Mucosa of gallbladder (tissue), 1 donor: ENCODE measurements at places on chromosomes 16 and 17. TPM values are rescaled to one million over a fixed set of nuclear protein-coding genes. Genes with fewer than 3 reads are reported as not detected.

ZC3H7A gene
- total RNA-seq = 47.1 TPM

NPTX1 gene
- 5.7 TPM for total RNA-seq

CACNG1 gene
- total RNA-seq = not detected

KRT40 gene
- not detected for total RNA-seq

GFAP gene
- 0.09 TPM for total RNA-seq

CTNS gene
- 13.4 TPM for total RNA-seq

FADS6 gene
- total RNA-seq = 0.12 TPM

PRKCA gene
- 127 TPM for total RNA-seq

GNG13 gene
- total RNA-seq = not detected

KLHL10 gene
- 0.29 TPM for total RNA-seq

NPIPB13 gene
- total RNA-seq = 12.5 TPM

GRCh38 chr16:70786020-70786755 is 14.8 kb downstream of the VAC14 start:
- no peak for DNase-seq

- DNase-seq = no peak
Observed at GRCh38 chr16:13923703-13924298, 3.8 kb downstream of the ERCC4 start.

- no peak for DNase-seq
Observed at GRCh38 chr16:2720064-2720457, at the start of gene PRSS27. Gene PRSS27 (minus strand): TSS chr16:2720224. CDS start chr16:2720160, 64 bp downstream.

GRCh38 chr16:88750854-88751253 is 34.2 kb downstream of the PIEZO1 start:
- no peak for DNase-seq

- DNase-seq = no peak
Observed at GRCh38 chr17:59149051-59149450, 5.9 kb downstream of the SKA2 start.

- DNase-seq = no peak
Observed at GRCh38 chr16:29819506-29819905, 756 bp upstream of the MVP start.

- DNase-seq = no peak
Observed at GRCh38 chr16:1822801-1823200, 3.8 kb downstream of the HAGH start.

GRCh38 chr16:14364386-14365199 is 265.5 kb downstream of the PARN start:
- DNase-seq = no peak

GRCh38 chr16:84749815-84750214 is 50.0 kb downstream of the USP10 start:
- DNase-seq = no peak

DNA sequence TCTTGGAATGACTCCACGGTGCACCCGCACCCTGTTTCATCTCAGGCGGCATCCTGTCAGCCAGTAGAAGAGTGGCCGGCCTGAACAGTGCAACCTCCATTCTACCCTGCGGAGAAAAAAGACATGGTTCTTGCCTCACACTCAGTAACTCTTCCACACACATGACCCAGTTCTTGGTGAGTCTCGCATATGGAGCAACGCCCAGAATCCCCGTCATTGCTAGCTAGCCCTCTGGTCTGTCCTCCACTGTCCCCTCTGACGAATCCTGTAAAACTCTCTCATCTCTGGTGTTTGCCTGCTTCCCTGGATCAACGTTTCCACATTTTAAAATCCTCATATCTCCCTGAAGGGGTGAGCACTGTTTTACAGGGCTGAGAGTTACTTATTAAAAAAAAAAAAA is 4.2 kb upstream of the RDM1 start:
- peak; percentile 16 for DNase-seq

GRCh38 chr16:16861546-16861945 is 482.6 kb downstream of the NPIPA7 start:
- DNase-seq = peak; percentile 53

DNA sequence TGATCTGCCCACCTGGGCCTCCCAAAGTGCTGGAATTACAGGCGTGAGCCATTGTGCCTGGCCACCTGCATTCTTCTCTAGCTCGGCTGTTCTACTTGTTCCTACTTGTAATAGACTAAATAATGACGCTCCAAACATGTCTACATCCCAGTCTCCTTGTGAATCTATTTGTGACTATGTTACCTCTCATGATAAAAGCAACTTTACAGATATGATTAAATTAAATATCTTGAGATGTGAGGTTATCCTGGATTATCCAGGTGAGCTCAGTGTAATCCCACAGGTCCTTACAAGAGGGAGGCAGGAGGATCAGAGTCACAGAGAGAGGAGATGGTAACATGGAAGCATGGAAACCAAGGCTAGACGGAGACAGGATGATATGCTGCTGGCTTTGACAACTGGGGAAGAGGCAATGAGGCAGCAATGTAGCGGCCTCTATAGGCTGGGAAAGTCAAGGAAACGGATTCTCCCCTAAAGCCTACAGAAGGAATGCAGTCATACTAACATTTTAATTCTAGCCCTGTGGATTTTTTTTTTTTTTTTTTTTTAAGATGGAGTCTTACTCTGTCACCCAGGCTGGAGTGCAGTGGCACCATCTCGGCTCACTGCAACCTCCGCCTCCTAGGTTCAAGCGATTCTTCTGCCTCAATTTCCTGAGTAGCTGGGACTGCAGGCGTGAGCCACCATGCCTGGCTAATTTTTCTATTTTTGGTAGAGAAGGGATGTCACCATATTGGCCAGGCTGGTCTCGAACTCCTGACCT is 5.0 kb upstream of the LASP1 start:
- no peak for DNase-seq

- DNase-seq = peak; percentile 87
Observed at GRCh38 chr16:30775392-30776188, 11.4 kb downstream of the ZNF629 start.

DNA sequence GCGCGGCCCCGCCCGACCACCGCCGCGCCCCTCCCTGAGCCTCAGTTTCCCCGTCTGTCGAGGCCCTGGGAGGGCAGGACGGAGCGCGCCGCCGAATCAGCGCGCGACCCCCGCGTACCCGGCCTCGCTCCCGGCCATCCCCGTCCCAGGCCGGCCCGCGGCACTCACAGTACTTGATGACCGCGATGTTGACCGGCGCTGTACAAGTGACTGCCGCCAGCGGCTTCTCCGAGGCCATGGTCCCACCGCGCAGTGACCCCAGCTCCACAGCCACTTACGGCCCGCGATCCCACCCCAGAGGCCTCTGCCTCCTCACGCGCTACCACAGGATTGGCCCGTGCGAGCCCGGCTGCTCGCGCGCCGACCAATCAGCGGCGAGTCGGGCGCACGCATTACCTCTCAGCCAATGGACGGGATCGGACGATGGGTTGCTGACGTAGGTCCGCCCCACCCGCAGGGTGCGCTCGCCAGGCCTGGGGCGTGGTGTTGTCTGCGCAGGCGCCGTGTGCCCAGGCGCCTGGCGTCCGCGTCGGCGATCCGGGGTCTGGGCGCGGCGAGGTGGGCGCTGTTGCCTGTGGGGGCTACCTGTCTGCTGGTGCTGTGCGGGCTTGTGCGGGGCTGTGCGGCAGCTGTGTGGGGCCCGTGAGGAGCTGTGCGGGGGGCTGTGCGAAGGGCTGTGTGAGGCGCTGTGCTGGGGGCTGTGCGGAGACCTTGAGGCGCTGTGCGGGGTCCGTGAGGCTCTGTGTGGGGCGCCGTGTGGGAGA is at the start of gene MVD:
Gene MVD (minus strand): TSS at position 249 of the 764 bp plus-strand sequence. CDS start 11 bp downstream, at position 238.
- peak; percentile 98 for DNase-seq

GRCh38 chr17:4768298-4768697 is 3.4 kb upstream of the TM4SF5 start:
- DNase-seq = no peak

DNA sequence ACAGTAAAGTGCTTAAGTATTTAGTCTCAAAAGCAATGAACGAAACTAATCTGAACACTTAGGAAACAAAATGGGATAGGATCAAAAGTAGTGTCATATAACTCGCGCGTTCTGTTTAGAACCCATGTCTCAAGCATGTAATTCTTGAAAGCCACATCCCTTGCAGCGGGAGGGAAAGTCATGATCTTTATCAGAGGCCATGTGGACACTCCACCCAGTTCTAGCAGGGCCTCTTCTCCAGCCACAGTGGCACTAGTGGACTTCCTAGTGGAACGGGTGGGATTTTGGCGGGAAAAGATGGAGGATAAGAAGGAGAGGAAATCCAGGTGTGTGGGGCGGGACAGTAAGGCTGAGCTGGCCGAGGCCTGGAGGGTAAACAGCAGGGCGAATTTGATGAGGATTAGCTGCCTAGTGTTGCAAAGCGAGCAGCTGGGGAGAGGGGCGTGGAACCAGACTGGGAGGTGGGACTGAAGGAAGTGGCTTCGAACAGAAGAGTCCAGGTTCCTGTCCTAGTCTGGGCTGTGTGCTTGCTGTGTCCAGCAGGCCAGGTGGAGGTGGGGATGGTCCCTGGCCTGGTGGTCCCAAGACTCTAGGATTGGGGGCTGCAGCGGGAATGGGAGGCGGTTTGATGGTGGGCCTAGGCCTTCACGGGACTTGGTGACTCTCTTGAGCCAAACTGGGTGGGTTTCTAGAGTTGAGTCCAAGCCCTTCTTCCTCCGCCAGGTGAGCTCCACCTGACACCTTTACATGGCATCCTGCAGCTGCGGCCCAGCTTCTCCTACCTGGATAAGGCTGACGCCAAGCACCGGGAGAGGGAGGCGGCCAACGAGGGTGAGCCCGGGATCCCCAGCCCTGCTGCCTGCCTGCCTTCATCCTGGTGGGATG is 15.9 kb downstream of the POLR3E start:
- DNase-seq = no peak

DNA sequence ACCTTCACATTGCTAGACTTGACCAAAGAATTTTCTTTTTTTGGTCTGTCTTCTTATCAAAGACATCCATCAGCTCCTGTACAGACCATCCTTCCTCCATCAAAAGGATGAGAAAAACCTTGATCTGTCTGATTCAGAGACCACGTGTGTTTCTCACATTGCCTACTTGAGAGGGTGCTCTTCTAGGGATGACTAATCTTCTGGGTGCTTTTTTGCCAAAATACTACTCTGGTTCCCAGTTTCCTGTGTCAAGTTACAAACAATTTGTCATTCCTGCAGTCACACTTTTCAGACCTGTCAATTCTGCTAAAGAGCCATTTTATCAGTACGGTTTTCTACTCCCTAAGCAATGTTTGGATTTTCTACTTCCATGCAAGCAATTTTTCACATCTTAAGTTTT is 492.2 kb downstream of the CDH11 start:
- no peak for DNase-seq

DNA sequence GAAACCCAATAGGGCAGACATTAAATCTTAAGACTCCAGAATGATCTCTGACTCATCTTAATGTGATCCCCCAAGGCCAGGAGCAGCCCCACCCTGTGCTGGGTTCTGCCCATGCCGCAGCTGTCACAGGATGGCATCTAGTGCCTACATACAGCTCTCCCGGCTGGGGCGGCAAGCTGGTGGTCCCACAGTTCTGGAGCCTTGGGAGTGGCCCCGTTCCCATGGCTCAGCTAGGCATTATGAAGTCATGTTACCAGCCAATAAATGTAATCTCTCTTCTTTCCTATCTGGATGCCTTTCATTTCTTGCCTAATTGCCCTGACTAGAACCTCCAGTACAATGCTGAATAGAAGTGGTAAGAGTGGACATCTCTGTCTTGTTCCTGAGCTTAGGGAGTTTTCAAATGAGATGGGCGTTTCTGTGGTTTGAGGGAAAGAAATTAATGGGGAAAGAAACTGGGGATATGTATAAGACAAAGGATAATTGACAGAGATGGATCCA is 95.7 kb upstream of the DNAH17 start:
- DNase-seq = no peak

DNA sequence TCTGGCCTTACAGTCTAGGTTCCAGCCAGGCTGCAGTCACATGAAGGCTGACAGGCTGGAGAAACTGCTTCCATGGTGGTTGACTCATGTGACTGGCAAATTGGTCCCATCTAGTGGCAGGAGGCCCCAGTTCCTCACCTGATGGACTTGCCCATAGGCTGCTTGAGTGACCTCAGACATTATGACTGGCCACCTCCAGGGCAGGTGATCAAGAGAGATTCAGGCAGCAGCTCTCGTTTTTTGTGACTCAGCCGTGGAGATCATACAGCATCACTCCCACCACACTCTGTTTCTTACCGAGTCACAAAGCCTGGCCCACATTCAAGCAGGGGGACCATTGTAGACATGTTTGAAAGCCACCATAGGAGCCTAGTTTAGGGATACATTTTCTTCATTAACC is 34.5 kb downstream of the SIAH1 start:
- DNase-seq = no peak

- no peak for DNase-seq
Observed at GRCh38 chr17:78146881-78147280, 696 bp downstream of the C17orf99 start.

GRCh38 chr16:48101069-48101674 is 54.6 kb downstream of the ABCC12 start:
- no peak for DNase-seq

- DNase-seq = no peak
Observed at GRCh38 chr16:15777533-15778203, 79.2 kb downstream of the MYH11 start.

- DNase-seq = no peak
Observed at GRCh38 chr17:5241861-5242671, 7.4 kb upstream of the SCIMP start.

- no peak for DNase-seq
Observed at GRCh38 chr16:55955845-55956244, 80.7 kb upstream of the CES5A start.

GRCh38 chr17:20203761-20204263 is 194.7 kb downstream of the SPECC1 start:
- DNase-seq = no peak

DNA sequence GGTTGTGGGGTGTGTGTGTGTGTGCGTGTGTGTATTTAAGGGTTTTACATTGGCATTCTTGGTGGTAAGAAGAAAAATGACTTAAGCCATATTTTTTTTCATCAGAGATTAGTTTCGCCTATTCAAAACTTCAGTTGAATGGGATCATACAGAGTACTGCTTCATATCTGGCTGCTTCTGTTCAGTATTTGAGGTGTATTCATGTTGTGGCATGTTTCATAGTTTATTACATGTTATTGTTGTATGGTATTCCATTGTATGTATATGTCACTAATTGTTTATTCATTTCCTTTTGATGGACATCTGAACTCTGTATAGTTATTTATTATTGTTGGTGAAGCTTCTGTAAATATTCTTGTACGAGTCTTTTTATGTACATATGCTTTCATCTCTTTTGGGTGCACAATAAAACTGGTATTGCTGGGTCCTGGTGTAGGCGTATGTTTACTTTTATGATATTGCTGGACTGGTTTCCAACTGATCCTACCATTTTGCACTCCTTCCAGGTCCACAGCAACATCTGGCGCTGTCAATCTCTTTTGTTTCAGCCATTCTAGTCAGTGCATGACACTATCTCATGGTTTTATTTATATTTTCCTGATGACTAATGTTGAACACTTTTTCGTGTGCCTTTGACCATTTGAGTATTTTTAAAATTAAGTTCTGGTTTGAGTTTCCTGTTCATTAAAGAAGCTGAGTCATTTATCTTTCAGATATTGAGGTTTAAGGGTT is 77.4 kb upstream of the MAF start:
- no peak for DNase-seq

DNA sequence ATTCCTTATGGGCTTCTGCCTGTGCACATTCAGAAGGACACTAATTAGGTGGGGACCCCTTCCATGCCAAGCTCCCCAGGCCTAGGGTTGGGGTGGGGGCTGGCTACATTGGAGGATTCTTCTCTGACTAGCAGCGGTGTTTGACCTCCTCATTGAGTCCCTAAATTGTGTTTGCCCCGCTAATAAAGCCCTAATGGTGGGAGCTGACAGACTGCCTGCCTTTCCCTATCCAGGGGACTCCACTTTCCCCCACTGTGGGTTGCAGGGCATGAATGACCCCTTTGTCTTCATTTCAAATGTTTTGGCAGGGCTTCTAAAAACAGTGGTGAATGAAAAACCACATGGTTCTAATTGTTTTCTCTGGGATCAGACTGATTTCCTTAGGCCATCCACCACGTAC is 476.8 kb upstream of the CDH11 start:
- no peak for DNase-seq

- DNase-seq = no peak
Observed at GRCh38 chr16:82535262-82535661, 91.5 kb upstream of the CDH13 start.
